ENCODE measurements at places on chromosomes 5 and 9.

DNA sequence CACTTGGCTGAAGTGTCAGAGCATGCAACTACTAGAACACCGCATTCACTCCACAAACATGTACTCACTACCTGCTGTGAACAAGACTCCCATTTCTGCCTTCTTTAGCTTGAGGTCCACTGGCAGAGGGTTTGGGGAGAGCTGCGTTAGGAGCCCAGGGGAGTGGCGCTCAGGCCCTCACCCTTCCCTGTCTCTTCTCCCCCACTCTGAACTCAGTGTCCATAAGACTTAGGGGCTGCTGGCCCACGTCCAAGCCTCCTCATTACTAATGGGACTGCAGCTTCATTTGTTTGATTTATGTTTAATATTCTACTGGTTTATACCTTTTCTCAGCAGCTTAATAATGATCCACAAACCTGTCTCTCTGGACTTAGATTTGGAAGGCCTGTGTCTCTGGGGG is 70.9 kb downstream of the HSPA4 start:
- no peak for DNase-seq

DNA sequence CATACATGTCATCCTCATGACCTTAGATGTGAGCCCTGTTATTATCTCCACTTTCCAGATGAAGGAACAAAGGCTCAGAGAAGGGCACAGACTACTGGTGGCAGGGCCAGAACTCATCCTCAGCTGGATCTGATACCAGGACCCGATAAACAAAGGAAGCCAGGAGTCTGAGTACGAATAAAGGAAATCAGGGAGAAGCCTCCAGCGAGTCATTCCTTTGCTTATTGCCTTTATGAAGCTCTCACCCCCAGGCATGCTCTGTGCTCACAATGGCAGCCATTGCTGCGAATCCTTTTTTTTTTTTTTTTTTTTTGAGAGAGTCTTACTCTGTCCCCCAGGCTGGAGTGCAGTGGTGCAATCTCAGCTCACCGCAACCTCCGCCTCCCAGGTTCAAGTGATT is 130.1 kb downstream of the GAPVD1 start:
- DNase-seq, result no peak

DNA sequence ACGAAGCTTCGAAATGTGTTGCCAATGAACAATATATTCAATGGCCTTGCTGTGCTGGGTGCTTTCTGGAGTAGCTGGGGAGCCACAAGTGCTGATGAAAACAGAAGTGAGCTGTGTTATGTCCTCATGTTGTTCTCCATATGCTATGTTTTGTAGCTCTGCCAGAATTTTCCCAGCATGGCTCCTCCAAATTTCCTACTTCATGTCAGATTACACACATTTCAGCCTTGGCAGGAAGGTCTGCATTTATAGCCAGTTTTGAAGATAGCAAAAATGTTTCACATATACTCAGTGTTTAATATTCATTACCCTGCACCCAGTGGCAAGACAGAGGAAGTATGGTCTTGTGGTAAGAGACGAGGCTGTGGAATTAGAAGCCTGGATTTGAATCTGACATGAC is 22.6 kb upstream of the NMUR2 start:
- DNase-seq, result no peak

- DNase-seq, result no peak
These were observed 58.9 kb downstream of the ZNF618 start for GRCh38 chr9:113934829-113935676.

GRCh38 chr5:7010591-7010990 is 297.4 kb downstream of the TENT4A start:
- no peak for DNase-seq

DNA sequence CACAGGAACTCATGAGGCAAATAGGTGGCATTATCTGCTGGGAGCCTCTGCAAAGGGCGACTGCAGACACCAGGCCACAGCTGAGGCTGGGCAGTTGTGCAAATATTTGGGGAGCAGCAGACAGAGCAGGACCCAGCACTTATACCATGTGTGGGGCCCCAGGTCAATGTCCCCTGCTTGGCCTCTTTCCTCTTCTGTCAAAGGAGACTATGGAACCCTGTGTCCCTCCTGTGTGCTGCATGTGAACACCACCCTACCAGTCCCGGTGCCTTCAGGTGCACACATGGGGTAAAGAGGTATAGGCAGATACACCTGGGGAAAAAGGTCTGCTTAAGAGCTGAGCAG is 50.8 kb downstream of the ROR2 start:
- no peak for DNase-seq

- no peak for DNase-seq
These were observed 30.6 kb downstream of the CRHBP start for GRCh38 chr5:76983468-76983867.

DNA sequence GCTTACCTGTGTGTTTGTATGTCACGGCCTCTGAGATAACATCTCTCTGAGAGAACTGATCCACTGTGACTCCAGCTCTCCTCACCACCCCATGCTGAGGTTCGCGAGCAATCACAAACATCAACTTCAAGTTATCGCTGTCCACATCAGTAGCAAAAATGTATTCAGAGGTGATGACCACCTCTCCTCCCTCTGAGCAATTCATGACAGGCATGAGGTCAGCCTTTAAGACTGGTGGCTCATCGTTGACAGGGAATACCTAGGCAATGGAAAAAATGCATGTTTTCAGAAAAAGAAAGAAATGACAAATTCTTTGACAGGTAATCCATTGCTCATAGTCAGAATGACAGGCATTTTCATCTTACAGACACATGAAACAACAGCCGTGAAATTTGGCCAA is 90.3 kb upstream of the CER1 start:
- no peak for DNase-seq

DNA sequence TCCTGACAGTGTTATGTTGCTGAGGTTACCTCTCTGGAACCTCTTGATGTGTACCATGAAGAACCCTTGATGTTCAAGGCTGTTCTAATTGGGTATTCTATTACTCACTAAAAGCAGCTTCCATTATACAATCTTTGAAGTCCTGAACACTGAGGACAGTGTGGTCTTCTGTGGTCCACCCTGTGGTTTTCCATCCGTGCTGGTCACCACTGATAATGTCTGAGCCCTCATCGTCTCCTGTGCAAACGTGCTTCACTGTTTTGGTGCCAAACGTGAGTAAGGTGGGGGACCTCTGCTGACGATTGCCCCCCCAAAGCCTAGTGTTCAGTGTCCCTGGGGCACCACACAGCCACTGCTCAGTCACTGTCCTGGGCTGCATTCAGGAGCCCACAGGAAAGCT is 259.7 kb upstream of the ANKRD55 start:
- DNase-seq, result no peak

DNA sequence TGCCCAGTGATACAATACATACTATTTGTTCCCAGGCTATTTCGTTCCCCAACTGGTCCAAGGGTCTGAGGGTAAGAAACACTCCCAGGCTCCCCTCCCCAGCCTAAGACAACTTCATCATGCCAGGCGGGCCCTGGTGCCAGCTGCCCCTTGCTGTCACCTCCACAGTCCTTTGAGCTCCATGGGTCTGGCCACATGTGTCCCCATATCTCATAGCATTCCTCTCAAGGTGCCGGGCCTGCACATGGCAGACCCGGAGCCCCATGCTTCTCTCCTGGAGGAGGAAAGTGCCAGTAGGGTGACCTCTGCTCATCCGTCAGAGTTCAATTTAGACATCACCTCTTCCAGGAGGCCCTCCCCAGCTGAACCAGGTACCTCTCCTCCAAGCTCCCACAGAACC is 120.5 kb downstream of the C5orf15 start:
- DNase-seq, result no peak

GRCh38 chr5:137621861-137622823 is 113.7 kb downstream of the KLHL3 start:
- no peak for DNase-seq

DNA sequence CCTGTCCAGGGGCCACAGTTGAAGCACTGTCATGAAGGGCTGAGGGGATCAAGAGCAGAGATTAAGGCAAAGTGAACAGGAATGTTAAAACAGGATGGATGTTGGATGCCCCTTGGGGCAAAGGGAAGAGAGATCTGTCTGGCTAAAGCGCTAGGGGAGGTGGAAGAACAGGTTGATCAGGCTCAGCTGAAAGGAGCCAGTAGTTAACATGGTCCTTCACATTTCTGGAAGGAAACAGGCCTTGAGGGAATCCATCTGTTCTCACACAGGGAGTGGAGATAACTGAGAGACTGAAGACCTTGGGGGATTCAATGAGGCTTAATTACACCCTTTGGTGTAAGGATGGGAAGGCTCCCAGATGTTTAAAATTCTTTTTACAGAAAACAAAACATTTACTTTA is 5.8 kb downstream of the HAPLN1 start:
- no peak for DNase-seq

- DNase-seq, result no peak
These were observed 37.1 kb downstream of the FUBP3 start for GRCh38 chr9:130616451-130616850.
